ENCODE measurements at places on chromosomes 16 and 17.

- no peak for DNase-seq
Observed at GRCh38 chr17:3921006-3921405, 4.7 kb upstream of the P2RX1 start.

GRCh38 chr17:62110923-62111484 lies 45.9 kb upstream of the MED13 start:
- DNase-seq: no peak

DNA sequence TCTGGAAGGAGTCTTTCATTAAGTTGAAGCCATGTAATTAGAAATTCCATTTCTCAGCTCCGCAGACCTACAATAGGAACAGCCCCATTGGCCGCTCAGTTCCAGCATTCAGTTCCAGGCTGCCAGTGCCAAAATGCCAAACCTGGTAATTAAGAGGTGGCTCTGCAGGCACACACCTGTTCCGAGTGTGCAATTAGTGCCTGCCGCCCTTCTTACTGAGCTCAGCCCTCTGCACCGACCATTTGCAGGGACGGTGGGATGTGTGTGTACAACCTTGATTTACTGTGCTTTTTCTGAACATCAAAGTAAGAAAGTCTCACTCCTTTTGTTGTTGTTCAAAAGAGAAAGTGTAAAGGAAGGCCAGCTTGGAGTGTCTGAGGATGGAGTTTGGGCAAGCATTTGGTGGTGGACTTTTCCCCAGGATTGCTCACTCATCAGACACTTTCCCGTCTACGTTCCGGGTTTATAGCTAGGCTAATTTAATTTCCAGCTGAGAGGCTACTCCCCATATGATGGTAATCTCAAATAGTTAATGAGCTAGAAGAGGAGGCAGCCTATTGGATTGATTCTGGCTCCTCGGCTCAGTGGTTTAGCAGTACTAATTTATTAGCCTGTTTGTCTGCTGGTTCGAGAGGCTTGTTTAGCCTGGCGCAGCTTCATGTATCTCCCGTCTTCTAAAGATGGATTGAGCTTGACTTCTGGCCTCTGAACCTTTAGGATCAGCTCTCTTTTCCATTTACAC lies 20.0 kb downstream of the HS3ST3B1 start:
- no peak for DNase-seq

- no peak for DNase-seq
Observed at GRCh38 chr16:82301146-82301755, 131.2 kb upstream of the MPHOSPH6 start.
